Sigmoid colon (tissue), 7 donors: ENCODE measurements at places on chromosomes 12 and 14. TPM values are rescaled to one million over a fixed set of nuclear protein-coding genes. Genes with fewer than 3 reads are reported as not detected.

The SERPINA1 gene
- 26.6 TPM for total RNA-seq

The SERPINA6 gene
- not detected for total RNA-seq

The DPPA3 gene
- not detected for total RNA-seq

The DMAC2L gene
- total RNA-seq = 31.6 TPM

The IL26 gene
- not detected for total RNA-seq

The NPAS3 gene
- 4.6 TPM for total RNA-seq

The LMNTD1 gene
- not detected for total RNA-seq

The RAD51B gene
- 24.4 TPM for total RNA-seq

The EMC9 gene
- total RNA-seq = 14.0 TPM

The TAS2R9 gene
- total RNA-seq = not detected

The KIF5A gene
- total RNA-seq = 7.8 TPM

The LMO3 gene
- total RNA-seq = 228 TPM

The SYT10 gene
- 6.4 TPM for total RNA-seq

DNA sequence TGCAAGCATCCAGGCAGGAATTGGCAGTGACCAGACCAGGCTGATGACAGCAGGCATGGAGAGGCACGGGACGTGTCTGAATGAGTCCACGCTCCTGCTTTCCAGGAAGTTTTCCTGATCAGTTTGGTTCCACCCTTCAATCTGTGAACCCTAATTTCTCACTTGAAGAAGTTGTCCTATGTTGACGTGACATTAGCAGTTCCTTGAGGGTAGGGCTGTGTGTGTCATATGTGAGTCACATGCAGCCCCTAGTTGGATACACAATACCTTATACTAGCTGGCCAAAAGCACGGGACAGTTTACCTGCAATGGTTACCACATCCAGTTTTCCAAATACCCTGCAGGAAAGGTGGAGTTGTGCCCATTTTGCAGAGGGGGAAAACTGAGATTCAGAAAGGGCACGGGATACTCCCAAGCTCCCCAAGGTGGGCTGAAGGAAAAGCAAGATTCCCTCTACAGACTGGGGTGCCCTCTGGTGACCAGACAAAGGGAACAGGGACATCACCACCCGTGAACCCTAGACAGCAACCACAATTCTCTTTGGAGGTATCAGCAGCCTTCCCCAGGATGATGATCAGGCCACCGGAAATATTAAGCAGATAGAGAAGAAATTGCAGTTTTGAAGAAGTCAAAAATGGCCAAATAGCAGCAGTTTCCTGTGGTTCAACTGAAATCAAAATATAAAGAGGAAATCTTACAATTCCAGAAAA, 194.5 kb downstream of the PHETA1 start:
- no peak for DNase-seq

DNA sequence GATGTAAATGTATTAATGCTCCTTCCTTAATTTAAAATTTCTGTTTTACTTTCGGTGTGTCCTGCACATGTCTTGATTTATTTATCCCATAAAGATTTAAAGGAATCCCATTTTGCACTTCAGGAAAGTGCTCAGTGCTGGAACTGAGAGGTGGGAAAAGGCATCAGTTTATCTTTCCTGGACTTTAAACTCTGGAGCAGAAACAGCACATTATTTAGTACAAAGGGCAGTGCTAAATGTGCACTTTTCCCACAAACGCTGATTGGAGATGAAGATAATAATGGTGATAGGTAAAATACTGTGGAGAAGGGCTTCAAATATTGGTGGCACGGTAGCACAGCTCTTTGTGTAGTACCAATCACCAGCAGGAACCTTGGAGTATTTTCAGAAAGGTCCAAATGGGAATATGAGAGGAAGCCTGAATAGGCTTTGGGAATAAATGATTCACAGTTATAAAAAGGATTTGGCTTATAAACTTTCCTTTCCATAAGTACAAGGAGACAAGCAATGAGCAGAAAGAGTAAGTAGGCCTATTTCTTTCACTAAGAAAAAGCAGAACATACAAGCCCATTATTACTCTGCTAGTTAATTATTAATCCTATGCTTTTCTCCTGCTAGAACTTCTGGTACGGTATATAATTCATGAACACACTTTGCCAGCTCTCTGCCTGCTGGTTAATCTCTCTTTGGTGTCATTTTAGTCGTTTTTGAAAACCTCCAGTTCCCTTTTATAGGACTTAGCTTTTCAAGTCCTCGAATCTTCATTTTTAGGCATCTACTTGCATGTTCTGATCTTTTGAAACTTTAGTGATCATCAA, 58.3 kb downstream of the SLC15A5 start:
- no peak for DNase-seq

DNA sequence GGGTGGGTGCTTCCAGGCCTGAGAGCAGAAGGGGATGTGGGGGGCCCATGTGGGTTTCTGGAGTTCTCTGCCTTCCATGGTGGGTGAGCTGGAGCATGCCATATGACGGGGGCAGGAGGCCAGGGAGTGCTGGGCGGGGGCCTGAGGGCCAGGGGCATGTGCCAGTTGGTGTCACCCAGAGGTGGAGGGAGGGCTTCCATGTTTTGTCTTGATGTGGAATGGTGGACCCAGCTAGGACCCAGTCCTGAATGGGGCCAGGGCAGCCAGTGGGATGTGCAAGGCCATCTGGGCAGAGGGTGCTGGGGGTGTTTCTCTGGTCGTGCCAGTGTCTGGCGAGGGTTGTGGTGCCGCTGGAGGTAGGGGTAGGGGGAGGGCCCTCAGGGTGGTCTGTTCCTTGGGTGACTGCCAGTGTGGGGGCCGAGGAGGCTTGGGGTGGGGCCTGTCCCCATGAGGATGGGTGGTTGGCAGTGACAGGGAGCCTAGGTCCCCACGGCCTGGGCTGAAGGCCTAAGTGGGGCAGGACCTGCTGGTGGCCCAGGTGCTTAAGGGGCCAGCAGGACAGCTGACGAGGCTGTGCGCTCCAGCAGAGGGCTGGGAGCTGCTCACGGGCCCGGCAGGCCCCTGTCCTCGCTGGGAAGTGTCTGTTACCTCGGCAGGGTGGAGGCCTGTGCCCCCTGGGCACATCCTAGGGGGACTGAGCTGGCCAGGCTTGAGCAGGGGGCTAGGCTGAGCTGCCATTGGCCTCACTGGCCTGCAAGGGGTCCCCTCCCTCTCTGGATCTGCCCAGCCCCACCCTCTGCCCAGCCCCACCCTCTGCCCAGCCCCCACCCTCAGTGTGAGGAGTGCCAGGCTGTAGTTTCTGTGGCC, 26.8 kb downstream of the CEP170B start:
- peak; percentile 61 for DNase-seq

DNA sequence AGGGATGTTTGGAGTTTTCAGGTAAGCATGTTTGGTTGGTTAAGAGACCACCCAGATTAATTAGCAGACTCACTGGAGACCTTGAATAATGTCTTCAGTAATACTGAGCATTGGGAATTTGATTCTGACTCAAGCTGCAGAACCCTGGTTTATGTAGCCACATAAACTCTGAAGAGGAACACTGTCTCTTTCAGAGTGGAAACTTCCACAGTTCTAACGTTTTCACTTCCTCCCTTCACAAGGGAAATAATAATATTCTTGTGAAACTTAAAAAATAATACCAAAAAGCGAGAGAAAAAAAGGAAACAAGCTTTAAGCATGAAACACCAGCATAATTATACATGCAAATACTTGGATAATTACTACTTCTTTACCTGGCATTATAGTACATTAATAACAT, 40.0 kb upstream of the ST8SIA1 start:
- no peak for DNase-seq

DNA sequence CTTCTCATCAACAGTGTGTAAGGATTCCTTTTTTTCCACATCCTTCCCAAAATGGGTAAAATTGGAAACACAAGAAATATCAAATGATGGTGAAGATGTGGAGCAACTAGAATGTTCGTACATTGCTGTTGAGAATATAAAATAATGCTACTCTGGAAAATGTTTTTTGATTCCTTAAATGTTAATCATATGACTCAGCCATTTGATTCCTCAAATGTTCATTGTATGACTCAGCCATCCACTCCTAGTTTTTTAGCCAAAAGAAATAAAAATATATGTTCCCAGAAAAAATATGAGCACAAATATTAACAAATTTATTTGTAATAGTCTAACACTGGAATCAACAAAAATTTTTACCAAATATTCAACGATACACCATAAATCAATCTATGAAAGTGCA, 1108.6 kb downstream of the LRFN5 start:
- no peak for DNase-seq

GRCh38 chr12:62963486-62964041, 28.6 kb upstream of the PPM1H start:
- no peak for DNase-seq

DNA sequence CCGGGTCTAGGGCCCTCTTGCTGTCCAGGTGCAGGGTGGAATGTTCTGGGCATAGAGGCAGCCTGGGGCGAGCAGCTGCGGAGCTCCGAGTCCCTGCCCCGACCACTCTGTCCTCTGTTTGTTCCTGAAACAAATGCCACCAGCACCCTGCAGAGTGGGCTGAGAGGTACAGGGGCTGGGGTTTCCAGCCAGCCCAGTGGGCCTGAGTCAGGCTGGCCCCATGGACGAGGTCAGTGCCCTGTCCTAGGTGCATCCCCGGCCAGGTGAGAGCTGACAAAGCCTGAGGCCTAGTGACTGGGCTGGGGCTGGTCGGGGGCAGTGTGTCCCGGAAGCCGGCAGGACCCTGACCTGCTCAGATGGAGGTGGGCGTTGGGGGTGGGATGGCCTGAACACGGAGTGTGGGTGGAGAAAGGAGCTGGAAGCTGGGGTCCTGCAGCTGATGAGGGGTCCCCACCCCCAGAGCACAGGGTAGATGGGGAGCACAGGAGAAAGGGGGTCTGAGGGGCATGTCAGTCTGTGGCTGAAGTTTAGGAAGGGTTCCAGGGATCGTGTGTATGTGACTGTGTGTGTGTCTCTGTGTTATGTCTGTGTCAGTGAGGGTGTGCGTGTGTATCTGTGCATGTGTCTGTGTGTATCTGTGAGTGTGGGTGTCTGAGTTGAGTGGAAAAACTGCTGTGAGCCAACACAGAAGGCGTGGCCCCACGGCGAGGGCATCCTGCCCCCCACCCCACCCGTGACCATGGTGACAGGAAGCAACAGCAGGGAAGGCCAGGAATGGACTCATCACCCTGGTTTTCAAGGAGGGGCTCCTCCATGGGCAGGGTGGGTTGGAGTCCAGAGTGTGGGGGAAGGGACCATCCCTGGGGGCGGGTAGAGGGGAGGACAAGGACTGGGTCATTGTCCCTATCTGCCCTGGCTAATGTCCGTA, 2.4 kb upstream of the CRIP1 start:
- no peak for DNase-seq

DNA sequence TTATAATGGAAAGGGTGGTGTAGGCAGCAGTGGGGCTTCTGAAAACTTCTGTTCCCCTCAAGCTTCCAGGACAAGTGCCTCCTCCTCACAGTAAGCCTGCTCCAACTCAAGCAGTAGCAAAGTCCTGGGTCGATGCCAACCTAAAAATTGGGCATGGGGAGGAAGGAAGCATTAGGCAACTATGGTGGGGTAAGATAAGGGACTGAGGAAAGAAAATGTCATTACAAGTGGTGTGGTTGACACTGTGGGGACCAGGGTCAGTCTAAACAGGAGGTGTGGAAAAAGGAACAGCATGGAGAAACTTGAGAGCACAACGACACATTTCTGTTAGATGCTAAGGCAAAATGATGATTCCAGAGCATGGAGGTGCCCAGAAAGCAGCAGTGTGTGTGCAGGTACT, 34.9 kb downstream of the WIF1 start:
- DNase-seq = no peak

- DNase-seq = no peak
Observed at GRCh38 chr12:32462908-32463307, 63.5 kb downstream of the FGD4 start.

GRCh38 chr12:128803788-128804187, 20.0 kb downstream of the SLC15A4 start:
- DNase-seq = peak; percentile 22

GRCh38 chr14:82796086-82796485, 1262.4 kb upstream of the SEL1L start:
- DNase-seq = no peak

DNA sequence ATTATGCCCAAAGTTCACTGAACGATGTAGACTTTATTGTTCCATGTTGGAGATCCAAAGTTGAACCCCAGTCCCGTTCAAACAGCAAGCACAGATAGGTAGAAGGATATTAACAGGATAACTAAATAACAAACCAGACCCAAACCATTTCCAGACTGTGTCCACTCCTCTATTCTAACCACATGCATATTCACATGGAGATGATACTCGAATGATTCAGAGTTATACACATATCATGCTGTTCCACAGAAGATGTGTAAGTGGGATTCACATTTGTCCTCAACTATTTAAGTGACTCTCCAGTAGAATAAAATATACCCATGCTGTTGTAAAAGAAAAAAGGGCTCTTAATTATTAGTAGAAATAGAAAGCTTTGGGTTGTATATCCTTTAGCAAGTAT, 185.9 kb downstream of the ITPR2 start:
- no peak for DNase-seq

DNA sequence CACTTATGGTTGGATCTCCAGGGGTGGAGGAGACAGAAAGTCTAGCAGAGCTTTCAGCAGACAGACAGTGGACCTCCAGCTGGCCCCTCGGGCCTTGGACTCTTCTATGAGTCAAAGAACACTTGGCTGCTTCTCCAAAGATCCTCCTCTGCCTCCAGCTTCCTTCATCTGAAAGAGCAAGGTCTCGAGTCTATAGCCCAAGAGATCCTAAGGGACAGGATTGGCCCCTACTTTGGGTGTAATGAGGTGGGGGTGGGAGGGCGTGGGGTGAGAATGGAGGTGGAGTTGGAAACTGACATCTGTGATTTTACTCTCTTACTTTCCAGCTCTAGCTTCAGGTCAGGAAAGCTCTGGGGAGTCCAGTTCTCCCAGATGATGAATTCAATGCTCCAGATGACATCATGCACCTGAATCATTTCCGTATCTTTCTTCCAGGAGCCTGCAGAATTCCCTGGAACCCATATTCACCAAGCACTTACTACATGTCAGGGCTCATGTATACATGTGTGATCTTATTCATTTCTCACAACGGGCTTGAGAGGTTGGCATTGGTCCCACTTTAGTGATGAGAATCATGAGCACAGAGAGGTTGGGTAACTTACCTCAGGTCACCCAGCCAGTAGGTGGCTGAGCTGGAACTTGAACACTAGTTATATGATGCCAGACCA, 10.2 kb upstream of the PGF start:
- peak; percentile 17 for DNase-seq

GRCh38 chr12:91055976-91056375, 1.8 kb downstream of the KERA start:
- DNase-seq = no peak

DNA sequence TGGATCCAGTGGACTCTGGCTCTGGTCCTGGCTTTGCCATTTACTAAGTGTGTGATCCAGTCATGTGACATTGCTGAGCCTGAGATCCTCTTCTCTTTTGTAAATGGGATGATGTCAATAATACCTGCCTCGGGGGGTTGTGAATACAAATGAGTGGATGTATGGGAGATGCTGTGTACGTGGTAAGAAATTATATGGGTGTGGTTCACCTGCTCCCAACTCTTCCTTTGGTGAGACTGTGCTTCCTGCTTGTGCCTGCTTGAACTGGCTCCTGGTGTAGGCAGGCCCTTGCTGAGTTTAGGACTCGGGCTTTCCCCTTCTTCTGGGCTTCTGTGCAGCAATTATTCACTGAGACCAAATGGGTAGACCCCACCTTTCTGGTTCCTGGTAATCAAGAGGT, 189.5 kb upstream of the FRMD6 start:
- no peak for DNase-seq
